ENCODE measurements at places on chromosomes 4 and X. TPM values are rescaled to one million over a fixed set of nuclear protein-coding genes. Genes with fewer than 3 reads are reported as not detected.

TBC1D9 gene
- 15.9 TPM for total RNA-seq

DNA sequence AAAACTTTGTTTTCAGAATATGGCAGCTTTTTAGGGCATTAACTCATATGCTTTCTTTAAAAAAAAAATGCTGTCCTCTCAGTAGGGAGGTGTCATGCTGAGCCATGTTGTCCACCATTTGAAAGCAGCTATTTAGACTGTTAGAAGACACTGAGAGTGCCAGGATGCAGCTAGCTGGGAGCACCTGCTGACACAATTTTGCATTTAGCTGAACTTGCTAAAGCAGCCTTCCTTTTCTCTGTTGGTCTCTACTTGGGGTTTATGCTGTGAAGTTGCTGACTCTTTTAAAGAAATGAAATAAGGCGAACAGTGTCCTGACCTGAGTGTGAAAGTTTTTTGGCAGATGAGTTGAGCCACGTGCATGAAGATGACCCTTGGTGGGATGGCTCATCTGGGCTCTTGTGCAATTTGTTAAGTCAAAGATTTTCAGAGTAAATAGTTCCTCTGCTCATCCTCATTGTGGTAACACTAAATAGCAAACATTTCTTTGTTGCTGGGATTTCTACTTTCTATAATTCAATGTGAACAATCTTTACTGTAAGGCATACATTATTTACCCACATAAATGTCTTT lies 64.5 kb downstream of the CDS1 start:
- no peak for DNase-seq

CEP135 gene
- total RNA-seq, result 17.4 TPM

DNA sequence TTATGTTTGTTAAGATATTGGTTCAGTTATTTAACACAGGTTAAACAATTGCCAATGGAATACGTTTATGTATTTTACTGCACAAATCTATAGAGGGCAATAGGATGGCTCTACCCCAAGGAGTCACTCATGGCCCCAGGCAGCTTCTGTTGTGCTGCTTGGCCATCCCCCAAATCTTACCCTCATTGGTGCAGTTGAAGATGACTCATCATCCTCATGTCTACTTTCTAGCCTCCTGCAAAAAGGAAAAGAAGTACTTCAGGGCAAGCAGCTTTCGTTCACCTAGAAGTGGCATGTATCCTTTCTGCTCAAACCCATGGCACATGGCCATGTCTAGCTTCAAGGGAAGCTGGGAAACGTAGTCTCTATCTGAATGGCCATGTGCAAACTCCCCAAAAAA lies 14.2 kb downstream of the PHOX2B start:
- no peak for DNase-seq

- DNase-seq, result peak; percentile 22
Observed at GRCh38 chr4:73341454-73341853, 62.6 kb upstream of the ALB start.

DNA sequence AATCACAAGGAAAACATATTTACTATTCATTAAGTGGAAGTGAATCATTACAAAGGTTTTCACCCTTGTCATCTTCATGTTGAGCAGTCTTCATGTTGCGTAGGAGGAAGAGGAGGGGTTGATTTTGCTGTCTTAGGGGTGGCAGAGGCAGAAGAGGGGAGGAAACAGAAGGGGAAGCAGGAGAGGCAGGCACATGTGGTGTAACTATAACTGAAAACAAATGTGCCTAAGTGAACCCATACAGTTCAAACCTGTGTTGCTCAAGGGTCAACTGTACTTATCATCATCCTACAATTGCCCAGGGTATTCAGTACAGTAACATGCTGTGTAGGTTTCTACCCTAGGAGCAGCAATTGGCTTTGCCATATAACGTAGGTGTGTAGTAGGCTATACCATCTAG lies 47.2 kb downstream of the SYNPO2 start:
- no peak for DNase-seq

GRCh38 chr4:144648042-144648441 lies 2.1 kb downstream of the HHIP start:
- DNase-seq, result no peak

GRCh38 chr4:144518181-144518895 lies 127.6 kb upstream of the HHIP start:
- DNase-seq, result no peak

PAGE2 gene
- not detected for total RNA-seq

DNA sequence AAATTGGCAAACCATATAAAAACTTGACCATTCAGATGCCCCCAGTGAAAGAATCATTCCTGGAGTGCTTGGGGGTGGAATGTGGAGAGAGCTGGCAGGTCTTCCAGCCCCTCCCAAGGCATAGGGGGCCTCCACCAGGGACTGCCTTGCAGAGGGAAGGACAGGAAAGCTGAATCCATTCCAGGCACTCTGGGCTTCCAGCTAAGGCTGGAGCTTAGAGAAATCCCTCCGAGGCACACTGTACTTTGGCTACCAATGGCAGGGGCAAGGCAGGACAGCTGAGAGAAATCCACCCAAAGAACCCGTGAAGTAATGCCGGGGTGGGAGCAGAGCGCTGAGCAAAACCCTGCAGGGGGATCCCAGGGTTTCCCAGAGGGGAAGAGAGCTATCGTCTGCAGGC lies 4.0 kb downstream of the CENPU start:
- DNase-seq, result no peak

CXCL3 gene
- 1.0 TPM for total RNA-seq

DNA sequence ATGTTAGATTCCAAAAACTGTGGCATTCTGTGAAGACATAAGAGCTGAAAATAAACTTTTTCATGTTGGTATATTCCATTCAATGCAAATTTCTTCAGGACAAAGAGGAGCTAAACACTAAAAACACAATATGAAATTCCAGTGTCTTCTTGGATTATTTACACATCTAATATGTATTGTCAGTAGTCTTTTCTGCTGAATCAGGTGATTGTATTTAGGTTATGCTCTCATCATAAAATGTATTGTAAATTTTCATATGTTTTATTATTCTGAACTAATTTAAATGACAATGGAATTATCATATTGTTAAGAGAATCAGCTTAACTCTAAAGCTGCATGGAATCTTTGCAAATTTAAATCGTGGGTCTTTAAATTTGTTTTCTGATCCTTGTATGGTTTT lies 526.7 kb downstream of the PDHA2 start:
- DNase-seq, result no peak

CSAG1 gene
- total RNA-seq, result not detected

DNA sequence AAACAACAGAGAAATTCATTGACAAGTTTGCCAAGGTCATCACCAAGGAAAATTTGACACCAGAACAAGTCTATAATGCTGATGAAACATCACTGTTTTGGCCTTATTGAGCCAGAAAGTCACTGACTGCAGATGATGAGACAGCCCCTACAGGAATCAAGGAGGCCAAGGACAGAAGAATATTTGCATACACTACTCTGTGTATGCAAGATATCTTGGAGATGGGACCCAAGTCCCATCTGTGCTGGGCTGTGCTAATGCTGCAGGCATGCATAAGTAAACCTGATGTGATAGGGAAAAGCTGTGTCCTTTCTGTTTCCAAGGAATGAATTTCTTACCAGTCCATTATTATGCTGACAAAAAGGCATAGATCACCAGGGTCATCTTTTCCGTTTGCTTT lies 126.8 kb downstream of the PAPSS1 start:
- DNase-seq, result no peak

SULT1E1 gene
- total RNA-seq, result not detected

- DNase-seq, result no peak
Observed at GRCh38 chr4:165381821-165382373, 3.1 kb downstream of the CPE start.

GALNTL6 gene
- 0.07 TPM for total RNA-seq

- no peak for DNase-seq
Observed at GRCh38 chr4:183328832-183329231, 6.6 kb upstream of the CLDN24 start.

GPR50 gene
- total RNA-seq, result 4.4 TPM

SERPINA7 gene
- not detected for total RNA-seq
